Osteoblast (primary cell): ENCODE measurements at places on chromosomes 12 and 14. TPM values are rescaled to one million over a fixed set of nuclear protein-coding genes. Genes with fewer than 3 reads are reported as not detected.

DNA sequence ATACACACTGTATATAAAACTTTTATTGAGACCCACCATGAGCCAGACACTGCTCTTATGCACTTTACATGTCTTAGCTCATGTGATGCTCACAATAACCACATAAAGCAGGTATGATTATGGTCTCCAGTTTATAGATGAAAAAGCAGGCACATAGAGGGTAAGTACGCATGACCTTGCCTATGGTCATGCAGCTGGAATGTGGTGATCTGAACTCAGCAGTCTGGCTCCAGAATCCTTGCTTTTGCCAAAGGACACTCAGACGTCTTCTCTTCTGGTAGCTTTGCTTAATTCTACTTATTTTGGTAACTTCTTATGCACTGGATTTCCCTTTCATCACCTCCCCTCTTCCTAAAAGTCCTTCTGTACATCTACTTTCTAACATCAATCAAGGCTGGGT is 103.3 kb upstream of the CRY1 start:
- no peak for DNase-seq

GRCh38 chr12:127957001-127957660 is 309.8 kb upstream of the TMEM132C start:
- no peak for DNase-seq

DNA sequence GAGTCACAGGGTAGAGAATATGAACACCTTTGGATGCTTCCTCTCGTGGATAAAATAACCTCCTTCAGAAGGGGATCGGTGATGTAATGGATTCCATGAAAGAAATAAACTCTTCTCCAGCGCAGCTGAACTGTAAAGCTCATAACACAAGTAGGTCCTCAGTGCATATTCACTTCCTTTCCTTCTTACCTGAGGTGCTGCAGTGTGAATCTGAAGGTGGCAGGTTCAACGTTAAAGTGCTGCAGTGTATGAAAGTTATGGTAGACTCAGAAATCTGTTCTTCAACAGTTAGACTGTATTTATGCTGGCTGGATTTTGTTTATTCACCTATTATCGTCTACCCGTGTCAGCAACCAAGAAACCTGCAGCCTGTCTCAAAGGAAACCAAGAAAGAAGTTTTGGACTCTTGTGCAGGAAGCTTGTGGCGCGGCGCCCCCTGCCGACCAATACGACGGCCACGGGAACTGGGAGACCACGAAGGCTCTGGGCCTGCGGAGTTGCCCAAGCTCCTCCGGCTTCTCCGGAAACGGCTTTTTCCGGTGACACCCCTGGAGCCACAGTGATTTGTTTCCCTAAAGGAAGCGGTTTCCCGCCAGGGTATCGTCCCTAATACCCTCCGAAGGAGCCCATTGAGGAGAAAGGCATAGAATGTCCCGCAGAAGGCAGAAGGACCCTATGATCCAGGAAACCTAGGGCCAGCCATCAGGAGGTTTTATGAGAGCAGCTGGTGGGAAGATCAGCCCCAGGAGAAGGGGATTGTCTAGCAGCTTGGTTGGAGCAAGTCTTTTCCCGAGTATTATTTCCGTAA is 17.6 kb upstream of the RNASE3 start:
- DNase-seq, result peak; percentile 65

- peak; percentile 86 for DNase-seq
These were observed 15.6 kb downstream of the ACVRL1 start for GRCh38 chr12:51922762-51923505.

- peak; percentile 50 for DNase-seq
These were observed 706 bp downstream of the ANHX start for GRCh38 chr12:133234971-133235370.

DNA sequence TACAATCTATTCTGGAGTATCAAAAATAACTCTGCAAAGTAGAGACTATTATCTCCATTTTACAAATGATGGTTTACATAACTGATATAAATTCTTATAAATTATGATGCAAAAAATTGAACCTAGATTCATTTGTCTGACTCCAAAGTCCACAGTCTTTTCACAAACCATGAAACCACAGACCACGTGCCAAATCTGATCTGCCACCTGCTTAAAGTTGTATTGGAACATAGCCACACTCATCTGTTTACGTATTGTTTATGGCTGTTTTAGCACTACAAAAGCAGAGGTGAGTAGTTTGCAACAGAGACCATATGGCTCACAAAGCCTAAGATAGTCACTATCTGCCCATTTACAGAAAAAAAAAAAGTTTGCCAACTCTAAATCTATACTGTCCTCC is 105.3 kb downstream of the KCNH5 start:
- no peak for DNase-seq

DNA sequence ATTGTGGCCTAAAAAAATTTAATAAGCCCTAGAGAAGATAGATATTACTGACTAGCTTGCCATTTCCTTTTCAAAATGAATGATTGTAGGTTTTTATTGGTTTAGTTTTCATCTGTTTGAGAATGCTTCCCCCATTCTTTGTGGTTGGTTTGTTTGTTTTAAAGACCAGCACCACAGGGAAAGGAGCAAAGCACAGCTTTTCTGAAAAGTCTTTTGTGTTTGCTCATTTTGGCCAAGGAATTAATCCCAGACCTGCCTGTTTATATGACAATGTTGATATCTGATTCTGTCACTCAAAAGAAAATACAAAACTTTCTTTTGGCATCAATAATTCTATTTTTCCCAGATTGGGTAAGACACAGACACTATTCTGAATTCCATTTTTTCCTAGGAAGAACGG is 312.5 kb upstream of the FLRT2 start:
- DNase-seq, result no peak

- DNase-seq, result no peak
These were observed 160.7 kb upstream of the LRFN5 start for GRCh38 chr14:41446008-41446407.

DNA sequence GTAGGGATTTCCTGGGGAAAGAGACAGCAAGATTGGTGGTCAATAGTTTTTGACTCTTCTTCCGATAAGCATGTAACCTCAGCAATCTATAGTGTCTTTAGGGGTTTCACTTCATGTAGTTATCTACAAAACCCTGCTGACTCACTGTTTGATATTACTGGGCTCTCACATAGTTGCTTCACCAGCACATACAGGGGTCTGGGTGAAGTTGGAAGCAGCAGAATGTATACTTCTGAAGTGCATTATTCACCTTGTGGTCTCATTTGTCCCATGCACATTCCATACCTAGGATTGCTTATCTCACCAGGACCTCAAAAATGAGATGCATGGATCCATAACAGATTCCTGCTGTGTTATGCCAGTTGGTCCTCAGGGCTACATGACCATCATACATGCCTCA is 280.0 kb downstream of the LRIG3 start:
- DNase-seq, result no peak

- DNase-seq, result no peak
These were observed 186.7 kb downstream of the PLCZ1 start for GRCh38 chr12:18551106-18551505.

- DNase-seq, result no peak
These were observed 24.6 kb downstream of the TMED10 start for GRCh38 chr14:75151851-75152250.

DNA sequence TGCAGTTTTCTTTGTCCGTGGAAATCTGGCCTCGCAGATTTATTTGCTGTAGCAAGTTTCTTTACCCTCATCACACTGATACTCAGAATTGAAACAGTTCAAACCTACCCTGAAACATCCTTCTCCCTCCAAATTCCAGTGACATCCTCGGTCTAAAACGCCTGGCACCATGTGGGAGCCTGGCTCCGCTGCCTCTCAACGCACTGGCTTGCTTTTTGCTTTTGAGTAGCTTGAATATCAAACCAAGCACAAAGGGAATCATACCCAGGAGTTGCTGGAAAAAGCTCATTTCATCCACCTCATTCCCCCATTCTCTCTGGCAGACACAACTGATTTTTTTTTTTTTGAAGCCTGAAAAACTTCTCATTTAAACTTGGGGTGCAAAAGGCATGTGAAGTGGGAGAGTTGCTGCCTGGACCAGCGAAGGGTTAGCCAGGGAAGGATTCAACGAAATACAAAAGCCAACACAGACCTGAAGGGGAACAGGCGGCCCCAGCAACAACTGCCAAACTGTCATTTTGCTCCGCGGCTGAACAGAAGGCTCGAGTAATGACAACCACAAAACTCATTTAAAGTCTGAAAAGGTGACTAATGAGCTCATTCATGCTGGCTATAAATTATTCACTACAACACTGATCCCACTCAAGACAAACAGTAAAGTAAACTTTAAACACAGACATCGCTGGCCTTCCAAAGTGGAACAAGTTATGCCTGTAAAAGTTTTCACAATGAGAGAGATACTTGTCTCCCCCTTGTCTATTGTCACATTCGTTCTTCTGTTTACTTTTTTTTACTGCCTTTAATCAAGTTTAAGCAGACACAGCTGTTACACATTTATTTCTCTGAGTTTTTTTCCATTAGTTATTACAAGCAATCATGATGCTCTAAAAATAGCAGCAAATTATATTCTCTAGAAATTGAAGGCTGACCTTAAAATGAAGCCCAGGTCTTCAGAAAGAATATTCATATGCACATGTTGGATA is 12.5 kb upstream of the FOXN3 start:
- no peak for DNase-seq

DNA sequence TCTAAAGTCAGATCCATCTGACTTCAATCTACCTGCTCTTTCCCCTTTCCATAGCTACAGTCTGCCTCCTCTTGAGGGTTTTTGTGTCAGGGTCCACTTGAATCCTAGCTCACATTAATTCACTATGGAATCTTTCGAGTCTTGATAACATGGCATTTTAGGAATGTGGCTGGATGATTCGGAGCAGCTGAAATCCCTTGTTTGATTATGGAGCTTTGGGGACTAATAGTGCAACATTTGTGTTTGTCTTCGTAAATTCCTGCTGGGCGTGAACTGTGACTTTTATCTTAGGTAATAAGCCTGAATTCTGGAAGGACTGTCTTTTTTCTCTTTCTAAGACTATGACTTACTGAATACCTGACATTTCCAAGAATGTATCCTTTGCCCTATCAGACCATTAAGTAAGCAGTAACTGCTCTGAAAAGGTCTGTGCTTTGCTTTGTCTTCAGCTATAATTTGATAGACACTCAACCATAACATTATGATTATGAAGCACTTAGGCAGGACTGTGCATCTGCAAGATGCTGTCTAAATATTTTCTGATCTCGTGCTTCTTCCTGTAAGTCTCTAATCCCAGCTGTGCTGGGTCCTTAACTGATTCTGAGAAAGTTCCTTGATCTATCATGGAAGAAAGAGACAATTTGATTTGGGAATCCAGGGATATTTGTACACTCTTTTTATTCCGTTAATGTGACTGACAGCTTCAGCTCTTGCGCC is 19.0 kb upstream of the PELI2 start:
- DNase-seq, result no peak

DNA sequence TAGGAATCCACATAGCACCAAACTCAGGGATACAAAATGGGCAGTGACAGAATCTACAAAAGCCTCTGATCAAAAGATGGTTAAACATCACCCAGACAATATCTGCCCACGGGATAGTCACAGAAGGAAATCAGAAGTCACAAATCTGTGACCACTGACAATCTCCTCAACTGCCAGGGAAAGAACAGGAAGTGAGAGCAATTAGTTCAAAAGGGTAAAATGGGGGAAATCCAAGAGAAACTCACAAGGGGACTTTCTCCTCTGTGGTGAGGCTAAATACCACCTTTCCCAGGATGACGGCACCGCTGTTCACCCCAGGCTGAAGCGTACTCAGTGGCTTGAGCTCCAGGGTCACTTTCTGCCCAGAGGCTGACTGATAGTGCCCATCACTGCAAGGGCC is 10.7 kb downstream of the TTC5 start:
- no peak for DNase-seq

- DNase-seq, result no peak
These were observed 15.3 kb downstream of the PPP1R13B start for GRCh38 chr14:103832046-103832445.

GRCh38 chr14:105166571-105167302 is 1.8 kb downstream of the JAG2 start:
- DNase-seq, result no peak

- no peak for DNase-seq
These were observed 139.8 kb downstream of the CALM1 start for GRCh38 chr14:90536511-90537191.

DNA sequence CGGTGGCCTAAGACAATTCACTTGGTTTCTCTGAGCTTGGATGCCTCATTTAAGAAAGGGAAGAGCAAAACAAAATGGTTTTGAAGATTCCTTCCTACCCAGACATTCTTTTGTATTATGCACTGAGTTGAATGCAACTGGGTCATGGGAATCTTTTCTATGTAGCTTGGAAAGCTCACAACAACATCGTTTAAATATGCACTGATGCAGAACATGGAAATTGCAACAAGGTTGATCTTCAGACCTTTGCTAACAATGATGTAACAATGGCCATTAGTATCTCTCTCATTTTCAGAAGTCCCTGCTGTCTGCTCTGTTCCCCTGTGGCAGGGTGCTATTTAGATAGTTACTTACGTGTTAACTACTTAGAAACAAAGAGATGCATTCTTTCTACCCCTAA is 30.1 kb upstream of the IGF1 start:
- no peak for DNase-seq

- no peak for DNase-seq
These were observed 12.1 kb downstream of the LTBP2 start for GRCh38 chr14:74599946-74600345.

DNA sequence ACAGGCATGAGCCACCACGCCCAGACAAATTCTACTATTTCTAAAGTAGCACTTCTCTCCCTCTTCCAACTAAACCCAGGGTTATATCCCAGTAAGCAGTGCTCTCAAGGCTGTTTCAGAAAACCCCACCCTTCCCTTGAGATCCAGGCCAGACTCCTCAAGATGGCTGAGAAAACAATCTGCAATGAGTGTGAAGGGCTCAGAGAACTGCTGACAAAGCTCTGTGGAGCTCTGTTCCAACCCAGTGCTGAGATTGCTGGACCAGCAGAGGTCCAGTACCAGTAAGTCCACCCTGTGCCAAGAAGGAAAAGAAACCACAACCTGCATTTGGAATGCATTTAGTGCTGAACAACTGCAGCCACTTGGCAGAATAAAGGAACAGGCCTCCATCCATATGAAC is 3.7 kb upstream of the IFFO1 start:
- peak; percentile 21 for DNase-seq

- DNase-seq, result no peak
These were observed 107.0 kb downstream of the PAPLN start for GRCh38 chr14:73344319-73344718.

GRCh38 chr14:55624913-55625312 is 44.9 kb downstream of the KTN1 start:
- no peak for DNase-seq

DNA sequence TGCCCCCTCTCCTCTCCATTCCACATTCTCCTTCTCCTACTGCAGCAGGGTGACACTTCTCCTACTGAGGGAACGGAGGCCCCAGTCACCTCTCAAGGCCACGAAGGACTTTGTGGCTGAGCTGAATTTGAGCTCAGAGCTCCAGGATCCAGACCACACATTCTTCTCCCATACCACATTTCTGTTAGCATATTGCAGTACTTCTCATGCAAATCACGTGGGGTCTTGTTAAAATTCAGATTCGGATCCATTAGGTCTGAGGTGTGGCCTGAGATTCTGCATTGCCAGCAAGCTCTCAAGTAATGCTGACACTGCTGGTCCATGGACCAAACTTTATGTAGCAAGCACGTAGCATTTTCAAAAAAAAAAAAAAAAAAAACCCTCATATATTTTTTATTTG is 9.6 kb upstream of the IFI27L2 start:
- peak; percentile 50 for DNase-seq

- peak; percentile 37 for DNase-seq
These were observed 22.0 kb downstream of the RPS6KA5 start for GRCh38 chr14:91038439-91038838.

KRT77 gene
- total RNA-seq, result not detected in 2 replicates

SERPINA12 gene
- not detected in 2 replicates for total RNA-seq

KRT71 gene
- not detected in 2 replicates for total RNA-seq

TSHR gene
- not detected in 2 replicates for total RNA-seq

STAB2 gene
- not detected in 2 replicates for total RNA-seq

VASH1 gene
- 4.0 and 5.6 TPM in 2 replicates for total RNA-seq

SOAT2 gene
- total RNA-seq, result not detected in 2 replicates

LRTM2 gene
- not detected in 2 replicates for total RNA-seq

CD63 gene
- total RNA-seq, result 3,072 and 3,128 TPM in 2 replicates
